Mammary epithelial cell (primary cell): ENCODE measurements at places on chromosomes 5 and 9.

GRCh38 chr5:176542596-176543427 is 5.6 kb upstream of the RNF44 start:
- DNase-seq: no peak

GRCh38 chr5:20158006-20158405 is 170.0 kb upstream of the CDH18 start:
- no peak for DNase-seq

DNA sequence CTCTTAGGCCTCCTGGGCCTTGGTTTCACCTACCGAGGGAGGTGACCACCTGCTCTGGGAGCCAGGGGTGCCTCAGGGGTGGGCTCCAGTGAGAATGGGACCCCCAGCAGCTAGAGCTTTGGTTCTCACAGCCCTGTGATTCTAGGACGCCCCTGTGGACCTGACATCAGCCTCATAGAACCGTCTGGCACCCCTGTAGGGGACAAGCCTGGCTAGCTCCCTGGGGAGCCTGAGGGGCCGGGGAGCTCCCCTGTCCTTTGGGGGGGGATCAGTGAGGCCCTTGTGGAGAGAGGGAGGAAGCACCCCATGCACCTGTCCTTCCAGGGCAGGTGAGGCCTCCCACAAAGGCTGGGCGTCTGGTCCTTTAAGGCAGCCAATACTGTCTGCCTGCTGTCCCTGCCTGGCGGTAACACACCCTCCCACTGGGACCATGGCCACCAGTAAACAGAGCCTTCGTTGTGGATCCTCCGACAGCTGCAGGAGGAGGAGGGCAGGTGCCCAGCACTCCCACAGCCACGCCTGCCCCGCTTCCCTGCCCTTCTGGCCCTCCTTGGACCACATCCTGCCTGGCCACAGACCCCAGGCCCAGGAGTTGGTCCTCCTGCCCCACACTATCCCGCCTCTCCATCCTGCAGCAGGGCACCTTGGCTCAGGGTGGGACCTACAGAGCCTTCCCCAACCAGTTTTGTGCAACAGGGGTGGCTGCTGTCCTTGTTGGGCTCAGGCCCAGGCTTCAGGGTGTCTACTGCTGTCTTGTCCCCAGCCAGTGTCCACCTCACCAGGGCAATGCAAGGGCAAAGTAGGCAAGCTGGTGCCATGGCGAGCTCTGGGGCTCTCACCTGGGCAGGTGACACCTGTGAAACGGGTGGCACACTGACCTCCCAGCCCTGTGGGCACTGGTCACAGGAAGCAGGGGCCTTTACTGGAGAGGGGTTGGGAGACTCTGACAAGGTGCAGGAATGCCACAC is 3.0 kb upstream of the TUBB4B start:
- DNase-seq: no peak

- DNase-seq: peak; percentile 45
These were observed 596 bp upstream of the ADAMTS6 start for GRCh38 chr5:65482296-65482735.

GRCh38 chr9:76756941-76757673 is 7.1 kb upstream of the PCA3 start:
- DNase-seq: no peak

DNA sequence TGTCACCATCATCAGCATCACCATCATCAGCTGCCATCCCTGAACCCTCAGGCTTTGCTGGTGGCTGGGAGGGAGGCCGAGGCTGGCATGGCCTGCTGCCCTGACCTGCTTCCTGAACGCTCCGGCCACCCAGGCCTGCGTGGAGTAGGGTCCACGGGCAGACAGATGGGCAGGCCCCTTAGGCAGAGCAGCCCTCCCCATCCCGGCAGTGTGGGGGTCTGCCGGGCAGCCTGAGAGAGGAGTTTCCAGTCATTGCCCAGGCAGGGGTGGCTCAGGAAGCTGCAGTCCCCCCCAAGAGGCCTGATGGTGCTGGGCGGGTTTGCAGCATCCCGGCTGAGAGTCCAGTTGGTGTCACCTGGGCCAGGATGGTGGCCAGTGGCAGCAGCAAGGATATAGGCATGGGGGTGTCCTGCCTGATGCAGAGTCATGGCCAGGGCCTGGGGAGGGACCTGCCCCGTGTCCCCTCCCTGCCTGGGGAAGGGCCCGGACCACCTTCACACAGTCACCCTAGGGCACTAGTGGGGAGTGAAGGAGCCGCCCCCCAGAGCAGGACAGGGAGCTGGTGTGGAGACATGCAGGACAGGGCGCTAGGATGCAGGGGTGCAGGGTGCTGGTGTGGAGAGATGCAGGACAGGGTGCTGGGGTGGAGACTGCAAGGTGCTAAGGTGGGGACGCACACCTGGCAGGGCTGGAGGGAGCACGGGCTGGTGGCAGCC is 7.7 kb upstream of the EGFL7 start:
- no peak for DNase-seq

GRCh38 chr5:169426784-169427183 is 125.8 kb upstream of the SLIT3 start:
- DNase-seq: no peak
